Stimulated activated CD4-positive, alpha-beta T cell treated with anti-CD3 and anti-CD28 coated beads, Interleukin-2, amount 100 ng/mL, for 24 hours (primary cell): ENCODE measurements at places on chromosomes 12 and 14.

GRCh38 chr12:68557011-68557730, 53.5 kb upstream of the RAP1B start:
- no peak for DNase-seq

GRCh38 chr12:102643879-102644575, 163.7 kb upstream of the IGF1 start:
- DNase-seq = no peak

DNA sequence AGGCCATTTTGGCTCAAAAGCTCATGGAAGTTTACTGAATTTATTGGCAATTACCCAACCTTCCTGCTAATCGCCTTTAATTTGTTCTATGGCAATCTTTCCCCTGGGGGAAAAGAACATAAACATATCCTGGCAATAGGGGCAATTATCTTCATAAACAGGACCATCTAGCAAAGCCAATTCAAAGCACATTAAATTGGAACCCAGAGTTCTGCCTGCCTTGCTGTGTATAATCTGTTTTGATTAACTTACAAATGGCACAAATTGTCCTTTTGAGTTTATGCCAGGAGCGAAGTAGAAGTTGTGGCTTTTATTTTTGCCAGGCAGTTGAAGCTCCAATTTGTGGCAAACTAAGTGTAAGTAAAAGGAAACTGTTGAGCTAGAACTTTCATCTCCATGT, 68.6 kb downstream of the C12orf50 start:
- no peak for DNase-seq

DNA sequence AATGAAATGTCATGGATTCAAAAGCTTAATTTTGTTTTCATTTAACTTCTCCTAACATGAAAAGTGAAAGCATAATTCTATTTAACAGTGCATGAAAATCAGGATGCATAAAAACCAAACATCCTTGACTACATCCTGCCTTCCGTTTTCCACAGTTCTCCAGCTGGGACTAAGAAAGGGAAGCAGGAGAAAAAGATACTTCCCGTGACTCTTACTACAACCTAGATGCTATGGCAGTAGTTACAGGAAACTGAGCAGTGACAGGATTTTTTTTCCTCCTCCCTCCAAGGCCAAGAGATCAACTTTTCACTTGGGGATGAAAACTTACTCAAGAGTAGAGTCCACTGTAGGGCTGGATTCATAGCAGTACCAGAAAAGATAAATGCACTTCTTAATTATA, 2.6 kb downstream of the EXOC5 start:
- DNase-seq = no peak

DNA sequence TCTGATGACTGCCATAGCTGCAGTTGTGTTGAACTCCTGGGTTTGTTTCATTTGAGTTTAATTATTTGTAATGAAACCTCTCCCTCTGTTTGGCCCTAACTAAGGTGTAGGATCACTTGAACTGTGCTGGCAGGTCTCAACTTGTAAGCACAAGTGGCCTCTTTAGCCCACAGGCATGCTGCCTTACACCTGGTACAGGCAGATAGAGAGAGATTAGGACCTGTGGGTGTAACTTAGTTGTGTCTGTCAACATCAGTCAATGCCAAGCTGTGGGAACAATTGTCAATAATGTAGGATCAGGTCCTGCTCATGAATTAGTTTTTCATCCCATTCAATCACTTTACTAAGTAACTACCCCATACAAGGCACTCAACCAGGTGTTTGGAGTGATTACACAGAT, 263.0 kb upstream of the G2E3 start:
- DNase-seq = no peak

DNA sequence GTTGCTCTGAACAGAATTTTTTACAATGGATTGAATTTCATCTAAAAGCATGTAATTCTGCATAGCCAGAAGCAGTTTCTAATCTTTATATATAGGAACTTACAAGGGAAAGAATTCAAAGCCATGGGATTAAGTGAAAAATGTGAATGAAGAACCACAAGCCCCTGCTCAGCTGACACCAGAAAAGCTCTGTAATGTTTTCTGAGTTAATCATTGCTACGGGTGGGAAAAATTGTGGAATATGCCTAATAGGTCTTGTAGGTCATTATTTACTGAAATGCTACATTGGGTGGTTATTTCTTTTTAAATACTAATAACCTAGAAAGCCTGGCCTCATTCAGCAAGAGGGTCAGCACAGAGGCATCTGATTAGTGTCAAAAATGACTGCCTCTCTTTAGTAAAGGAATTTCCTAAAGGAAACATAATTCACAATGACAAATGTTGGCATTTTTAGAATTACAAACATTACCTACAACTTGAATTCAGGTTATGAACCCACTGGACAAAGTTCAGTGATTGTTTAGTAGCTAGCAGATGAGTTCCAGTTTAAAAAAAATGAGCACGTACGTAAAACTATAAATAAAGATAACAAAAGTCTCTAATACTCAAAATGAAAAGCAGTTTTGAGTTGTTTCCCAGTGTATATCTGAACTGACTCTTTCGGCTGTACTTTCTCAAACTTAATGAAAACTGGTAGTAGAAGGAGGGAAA, 75.3 kb downstream of the BMP4 start:
- no peak for DNase-seq

DNA sequence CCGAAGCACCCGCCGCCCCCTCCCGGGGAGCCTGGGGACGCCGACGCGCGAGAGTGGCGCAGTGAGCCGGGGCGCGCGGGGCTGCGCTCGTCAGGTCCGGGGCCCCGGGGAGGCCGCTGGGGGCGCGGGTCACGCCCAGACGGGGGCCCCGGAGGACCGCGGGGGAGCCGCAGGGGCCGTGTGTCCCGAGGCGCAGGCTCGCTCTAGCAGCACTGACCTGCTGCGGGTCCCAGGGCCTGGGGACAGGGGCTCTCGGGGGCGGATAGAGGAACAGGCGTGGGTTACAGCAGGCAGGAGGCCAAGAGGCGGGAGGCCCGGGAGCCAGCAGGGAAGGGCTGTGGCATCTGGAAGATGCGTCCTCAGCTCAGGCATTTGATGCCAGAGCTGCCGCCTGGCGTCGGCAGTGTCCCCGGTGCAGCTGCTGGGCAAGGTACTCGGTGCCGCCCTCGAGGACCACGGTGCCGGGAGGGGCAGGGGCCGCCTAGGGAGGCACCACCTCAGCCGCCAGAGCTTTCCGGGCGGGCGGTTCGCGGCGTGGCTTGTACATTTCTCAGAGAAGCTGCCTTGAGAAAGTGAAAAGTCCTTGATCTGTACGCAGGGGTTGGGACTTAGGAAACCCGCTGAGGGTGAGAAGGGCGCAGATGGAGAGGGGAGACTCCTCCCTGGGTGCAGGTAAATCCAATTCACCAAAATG, 1.2 kb downstream of the WNT5B start:
- DNase-seq = peak; percentile 37

GRCh38 chr12:72141381-72141780, 130.8 kb upstream of the TRHDE start:
- DNase-seq = no peak

GRCh38 chr12:27573972-27574371, 50.0 kb downstream of the PPFIBP1 start:
- DNase-seq = no peak

- DNase-seq = no peak
Observed at GRCh38 chr12:106729611-106730010, 44.9 kb upstream of the RIC8B start.

DNA sequence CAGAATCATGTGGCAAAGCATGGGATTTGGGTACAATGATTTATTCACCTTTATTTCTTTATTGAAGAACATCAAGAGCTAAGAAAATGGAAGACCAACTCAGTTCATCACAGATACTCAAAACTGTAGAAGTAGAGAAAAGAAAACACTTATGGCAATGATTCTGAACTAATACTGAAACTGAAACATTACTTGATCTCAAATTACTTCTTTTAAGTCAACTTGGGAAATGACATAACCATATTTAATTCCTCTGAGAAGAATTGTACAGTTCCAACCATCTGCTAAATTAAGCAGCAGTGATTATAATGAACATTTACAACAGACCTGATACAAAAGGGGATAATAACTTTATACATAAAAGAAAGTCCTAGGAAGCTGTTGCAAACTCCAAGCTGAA, 466.5 kb downstream of the TMTC2 start:
- no peak for DNase-seq

DNA sequence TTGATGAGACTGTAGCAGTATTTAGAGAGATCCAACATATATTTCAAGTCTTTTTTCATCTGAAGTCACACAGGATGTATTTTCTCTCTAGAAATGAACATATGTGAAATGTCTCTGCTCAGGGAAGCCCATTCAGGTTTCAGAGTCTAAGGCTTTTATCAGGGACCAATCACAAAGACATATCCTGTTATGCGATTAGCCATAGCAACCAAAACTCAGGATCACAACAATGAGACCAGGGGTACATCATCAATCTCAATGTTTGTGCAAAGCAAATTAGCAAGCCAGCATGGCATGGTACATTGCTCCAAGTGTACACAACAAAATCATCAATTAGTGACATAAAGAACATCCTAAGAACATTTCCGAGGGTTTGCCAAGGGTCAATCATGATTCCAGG, 99.2 kb upstream of the AMN1 start:
- no peak for DNase-seq

- peak; percentile 74 for DNase-seq
Observed at GRCh38 chr12:76020731-76021672, 10.6 kb downstream of the PHLDA1 start.

DNA sequence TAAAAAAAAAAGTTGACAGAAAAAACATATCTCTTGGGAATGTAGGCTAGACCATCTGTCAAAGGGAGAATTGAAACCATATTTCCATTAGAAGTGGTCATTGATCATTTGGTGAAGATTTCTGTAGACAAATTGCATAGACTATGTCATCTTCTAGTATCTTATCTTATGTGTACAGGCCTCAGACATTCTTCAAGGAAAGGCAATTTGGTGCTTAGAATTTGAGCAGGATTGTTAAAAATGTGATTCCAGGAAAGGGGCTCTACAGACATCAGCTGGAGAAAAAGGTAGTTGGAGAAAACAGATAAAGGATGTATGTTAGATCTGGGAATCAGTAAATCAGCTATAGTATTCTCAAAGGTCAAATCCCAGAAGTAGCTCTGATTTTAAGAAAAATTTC, 627.1 kb downstream of the TMTC2 start:
- DNase-seq = no peak

- DNase-seq = no peak
Observed at GRCh38 chr14:101918065-101918989, 46.0 kb upstream of the DYNC1H1 start.

DNA sequence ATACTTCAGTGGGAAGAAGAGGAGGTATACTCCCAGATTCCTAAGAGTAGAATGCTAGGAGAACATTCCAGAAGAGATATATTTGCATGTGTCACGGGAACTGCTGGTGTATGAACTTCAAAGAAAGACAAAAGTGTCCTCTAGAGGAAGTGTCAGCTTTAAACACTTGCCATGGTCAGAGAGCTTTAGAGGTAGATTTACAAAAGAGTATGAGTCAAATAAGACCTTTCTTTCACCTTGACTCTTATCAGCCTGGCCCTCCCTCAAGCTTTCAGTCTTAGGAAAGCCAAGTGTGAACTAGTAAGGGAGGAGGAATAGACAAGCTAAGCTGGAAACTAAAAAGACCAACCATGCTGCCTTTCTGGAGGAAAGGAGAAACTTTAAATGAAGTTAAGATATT, 34.7 kb downstream of the COX8C start:
- no peak for DNase-seq

- no peak for DNase-seq
Observed at GRCh38 chr12:56591126-56591525, 39.0 kb downstream of the BAZ2A start.

DNA sequence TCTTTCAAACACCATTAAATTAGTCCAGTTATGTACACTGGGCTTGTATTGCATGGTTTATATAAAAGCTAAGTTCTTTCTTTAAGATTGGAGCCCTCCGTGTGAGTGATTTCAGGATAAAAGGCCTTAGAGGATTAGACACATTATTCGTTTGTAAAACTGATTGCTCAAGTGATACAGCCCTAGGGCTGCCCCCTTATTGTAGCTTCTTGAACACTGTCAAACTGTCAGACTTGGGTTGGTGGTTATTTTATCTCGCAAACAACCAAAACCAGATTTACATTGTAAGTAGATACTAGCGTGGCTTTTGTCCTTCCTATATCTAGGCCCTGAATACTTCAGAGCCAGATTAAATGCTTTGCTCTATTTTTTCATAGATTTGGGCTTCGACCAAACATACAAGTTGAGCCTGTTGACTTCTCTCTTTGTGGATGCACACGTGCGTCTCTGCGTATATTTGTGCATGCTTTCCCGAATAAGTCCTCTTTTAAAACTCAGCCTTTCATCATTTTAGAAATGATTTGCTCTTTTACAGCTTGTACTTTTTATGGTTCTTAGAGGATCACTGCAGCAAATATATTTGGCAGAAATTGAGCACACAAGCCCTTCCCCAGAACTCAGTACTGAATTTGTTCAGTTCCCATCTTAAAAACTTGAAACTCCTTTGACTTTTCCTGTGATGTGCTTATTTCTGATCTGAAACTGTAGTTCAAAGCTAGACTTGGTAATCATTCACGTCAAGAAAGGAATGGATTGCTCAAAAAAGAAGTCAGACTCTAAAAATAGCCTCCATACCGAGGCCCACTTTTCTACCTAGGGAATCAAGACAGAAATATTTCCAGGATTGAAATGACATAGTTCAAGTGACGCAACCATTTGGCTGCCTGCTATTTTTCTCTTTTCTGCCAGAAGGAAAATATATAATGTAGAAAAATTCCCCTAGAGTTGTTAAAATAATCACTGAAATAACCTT, 129.5 kb downstream of the ETV6 start:
- no peak for DNase-seq
